Uterus (tissue), 4 donors: ENCODE measurements at places on chromosomes 7 and 10.
A peak's percentile ranks its signal among the peaks of the same experiment; 100 is the strongest.

DNA sequence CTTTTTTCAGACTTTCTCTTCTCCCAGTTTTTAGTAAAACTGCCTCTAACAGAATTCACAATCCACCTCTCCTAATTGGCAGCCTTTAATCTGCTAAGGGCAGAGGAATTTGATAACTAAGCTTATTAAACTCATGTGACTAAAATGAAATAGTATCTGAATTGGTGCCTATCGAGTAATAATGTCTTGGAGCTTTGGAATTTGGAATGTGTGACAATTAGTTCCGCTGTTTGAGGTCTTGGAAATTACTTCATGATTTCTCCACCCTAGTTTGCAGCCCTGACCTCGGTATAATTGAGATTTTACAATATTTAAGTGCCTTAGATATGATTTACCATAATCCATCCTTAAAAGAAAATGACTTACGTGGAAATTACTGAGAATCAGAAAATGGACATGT is 190.4 kb upstream of the NEBL start:
- no peak overlapping the region for H3K4me3 ChIP-seq
- no peaks in the 10 kb centered on the region for H3K4me1 ChIP-seq
- no peak for DNase-seq
- no peaks in the 10 kb centered on the region for H3K27me3 ChIP-seq
- no peak overlapping the region for H3K27ac ChIP-seq

DNA sequence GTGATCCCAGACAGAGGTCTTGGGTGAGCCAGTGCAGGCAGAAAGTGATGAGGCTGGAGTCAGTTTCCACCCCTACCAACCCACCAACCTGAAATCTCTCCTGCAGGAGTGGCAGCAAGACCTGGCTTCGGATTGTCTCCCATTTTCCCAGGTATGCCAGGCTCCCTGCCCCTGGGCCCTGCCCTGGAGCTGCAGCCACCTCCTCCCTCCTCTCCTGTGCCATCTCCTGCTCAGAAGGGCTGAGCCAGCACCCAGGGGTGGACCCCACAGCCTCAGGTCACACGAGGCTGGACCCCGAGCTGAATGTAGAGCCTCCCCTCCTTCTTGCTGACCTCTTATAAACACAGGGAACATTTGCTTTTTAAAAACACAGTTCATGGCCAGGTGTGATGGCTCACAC is 17.0 kb upstream of the LIMK1 start:
- no peak overlapping the region for H3K4me3 ChIP-seq
- no peaks in the 10 kb centered on the region for H3K27me3 ChIP-seq
- no peak overlapping the region for H3K27ac ChIP-seq
- H3K4me1 ChIP-seq = no peaks in the 10 kb centered on the region
- DNase-seq = no peak

DNA sequence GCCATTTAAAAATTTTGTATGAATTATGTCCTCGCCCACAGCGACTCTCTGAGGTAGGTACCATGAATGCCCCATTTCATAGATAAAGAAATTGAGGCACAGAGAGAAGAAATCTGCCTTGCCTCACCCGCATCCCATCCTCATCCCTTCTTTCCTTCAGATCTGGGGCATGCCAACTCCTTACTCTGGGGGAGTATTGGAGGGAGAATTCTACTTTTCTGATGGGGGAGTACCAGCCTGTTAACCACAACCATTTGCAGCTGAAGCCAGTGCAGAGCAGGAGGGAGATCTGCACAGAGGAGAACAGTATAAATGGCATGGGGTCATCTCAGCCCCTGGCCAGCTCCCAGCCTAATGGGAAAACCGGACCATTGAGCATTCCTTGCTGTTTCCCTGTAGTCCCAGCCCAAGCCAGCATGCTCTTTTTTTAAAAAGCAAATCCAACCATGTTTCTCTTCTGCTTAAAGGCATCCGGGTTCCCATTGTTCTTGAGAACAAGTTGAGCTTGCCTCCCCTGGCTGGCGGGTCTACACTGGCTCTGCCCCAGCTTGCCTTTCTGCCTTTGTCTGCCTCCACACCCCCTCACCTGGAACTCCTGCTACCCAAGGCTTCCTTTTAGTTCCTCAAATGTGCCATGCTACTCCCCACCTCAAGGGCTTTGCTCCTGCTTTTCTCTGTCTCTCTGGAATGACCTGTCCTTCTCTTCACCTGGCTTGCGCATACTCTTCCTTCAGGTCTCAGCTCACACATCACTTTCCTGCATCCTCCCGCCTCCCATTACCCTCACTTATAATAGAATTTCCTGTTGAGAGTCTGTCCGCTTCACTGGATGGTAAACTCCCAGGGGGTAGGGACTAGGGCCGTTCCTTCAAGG is 8.8 kb upstream of the ZNF503 start:
- peak; percentile 32 for DNase-seq
- peak overlapping the region; percentile 98 for H3K27ac ChIP-seq
- H3K4me3 ChIP-seq = no peak overlapping the region
- no peaks in the 10 kb centered on the region for H3K27me3 ChIP-seq

DNA sequence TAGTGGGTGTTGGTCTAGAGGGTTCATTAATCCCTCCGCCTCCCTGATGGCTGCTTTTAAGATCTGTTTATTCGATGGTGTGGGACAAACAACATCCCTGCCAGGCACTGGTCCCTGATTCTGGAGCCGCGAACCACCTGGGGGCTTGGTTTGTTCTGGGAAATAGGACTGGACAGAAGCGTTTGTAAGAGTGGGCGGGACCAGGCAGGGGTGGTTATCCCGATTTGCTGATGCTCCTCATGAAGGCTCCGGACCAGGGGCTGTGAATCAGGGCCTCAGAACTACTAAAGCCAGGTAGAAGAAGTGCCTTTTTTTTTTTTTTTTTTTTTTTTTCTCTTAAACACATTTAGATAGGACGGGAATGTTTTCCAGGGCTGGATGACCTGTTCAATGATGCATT is 273.4 kb downstream of the WDR37 start:
- H3K36me3 ChIP-seq = no peaks in the 10 kb centered on the region
- no peak overlapping the region for H3K27ac ChIP-seq
- H3K27me3 ChIP-seq = no peaks in the 10 kb centered on the region
- DNase-seq = no peak
- no peak overlapping the region for H3K4me3 ChIP-seq

- H3K27me3 ChIP-seq = no peaks in the 10 kb centered on the region
- H3K36me3 ChIP-seq = no peaks in the 10 kb centered on the region
- H3K4me1 ChIP-seq = no peaks in the 10 kb centered on the region
These were observed 36.7 kb downstream of the TMEM248 start for GRCh38 chr7:66957595-66958290.

DNA sequence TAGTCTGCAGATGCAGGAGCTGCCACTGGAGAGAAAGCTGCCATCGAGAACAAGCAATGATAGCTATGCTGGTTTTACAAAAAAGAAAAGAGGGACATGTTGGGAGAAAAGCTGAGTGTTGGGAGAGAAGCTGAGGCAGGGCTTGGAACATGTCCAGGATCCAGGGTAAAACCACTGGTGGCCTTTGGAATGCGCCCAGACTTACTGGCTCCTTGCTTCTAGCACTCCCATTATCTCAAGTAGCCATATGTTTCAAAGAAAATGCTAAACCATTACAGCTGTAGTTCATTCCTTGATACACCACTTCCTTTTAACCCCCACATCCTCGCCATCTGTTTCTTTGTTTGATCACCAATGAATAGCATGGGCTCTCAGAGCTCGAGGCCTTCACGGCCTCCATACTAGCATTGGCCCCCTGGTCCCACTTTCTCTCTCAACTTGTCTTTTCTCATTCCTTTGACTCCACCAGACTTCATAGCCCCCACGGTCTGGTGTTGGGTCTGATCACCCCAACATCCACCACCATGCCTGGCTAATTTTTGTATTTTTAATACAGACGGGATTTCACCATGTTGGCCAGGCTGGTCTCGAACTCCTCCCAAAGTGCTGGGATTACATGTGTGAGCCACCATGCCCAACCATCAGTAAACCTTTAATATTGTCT is 23.8 kb upstream of the PLAC9 start:
- H3K27ac ChIP-seq = no peak overlapping the region
- H3K36me3 ChIP-seq = no peaks in the 10 kb centered on the region
- H3K4me3 ChIP-seq = no peak overlapping the region
- peaks cover 5% of the 10 kb centered on the region for H3K4me1 ChIP-seq
- H3K27me3 ChIP-seq = no peaks in the 10 kb centered on the region
- no peak for DNase-seq

GRCh38 chr10:71561003-71561574 is 158.5 kb downstream of the C10orf105 start:
- H3K36me3 ChIP-seq = no peaks in the 10 kb centered on the region
- H3K4me3 ChIP-seq = no peak overlapping the region
- DNase-seq = no peak
- no peak overlapping the region for H3K27ac ChIP-seq
- H3K27me3 ChIP-seq = no peaks in the 10 kb centered on the region

DNA sequence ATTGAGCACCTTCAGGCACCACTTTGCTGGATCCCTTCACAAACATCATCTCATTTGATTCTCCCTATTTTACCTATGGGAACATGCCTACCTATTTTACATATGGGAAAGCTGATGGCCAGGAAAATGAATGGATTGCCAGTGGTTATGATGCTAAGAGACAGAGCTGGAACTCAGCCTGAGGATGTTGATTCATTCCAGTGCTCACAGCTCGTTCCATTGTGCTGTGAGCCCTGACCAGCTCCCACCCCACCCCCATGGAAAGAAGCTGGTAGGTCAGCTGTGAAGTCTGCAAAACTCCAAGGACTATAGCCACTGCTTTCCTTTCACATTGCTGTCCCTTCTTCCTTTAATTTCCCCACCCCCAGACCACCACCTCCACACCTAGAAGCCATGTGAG is 9.6 kb downstream of the UBTD1 start:
- H3K36me3 ChIP-seq = no peaks in the 10 kb centered on the region
- no peaks in the 10 kb centered on the region for H3K4me1 ChIP-seq
- no peak for DNase-seq
- H3K27me3 ChIP-seq = no peaks in the 10 kb centered on the region

DNA sequence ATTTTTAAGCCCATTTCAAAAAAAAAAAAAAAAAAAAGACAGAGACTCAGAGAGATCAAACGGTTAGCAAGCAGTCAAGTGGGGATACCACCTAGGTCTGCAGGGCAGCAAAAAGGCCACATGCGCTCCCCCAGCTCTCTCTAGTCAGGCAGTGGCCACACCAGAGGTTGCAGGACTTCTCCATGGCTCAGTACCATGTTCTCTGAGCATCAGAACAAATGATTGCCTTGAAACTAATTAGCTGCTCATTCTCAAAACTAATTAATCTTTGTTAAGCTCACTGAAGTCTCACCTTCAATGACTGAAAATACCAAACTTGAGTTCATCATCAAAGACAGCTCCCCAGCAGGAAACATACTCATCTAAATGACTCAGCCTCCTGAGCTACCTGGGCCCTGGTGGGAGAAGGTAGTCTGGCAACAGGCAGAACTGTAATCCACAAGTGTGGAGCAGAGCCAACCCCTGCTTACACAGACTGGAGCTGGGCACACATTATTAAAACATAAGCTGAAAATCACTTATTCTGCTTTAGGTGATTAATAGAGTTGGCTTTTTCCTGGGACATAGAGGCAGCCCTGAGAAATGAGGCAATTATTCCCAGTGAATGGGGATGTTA is 319.6 kb downstream of the GRID1 start:
- H3K36me3 ChIP-seq = no peaks in the 10 kb centered on the region
- H3K4me1 ChIP-seq = no peaks in the 10 kb centered on the region
- no peak overlapping the region for H3K27ac ChIP-seq

DNA sequence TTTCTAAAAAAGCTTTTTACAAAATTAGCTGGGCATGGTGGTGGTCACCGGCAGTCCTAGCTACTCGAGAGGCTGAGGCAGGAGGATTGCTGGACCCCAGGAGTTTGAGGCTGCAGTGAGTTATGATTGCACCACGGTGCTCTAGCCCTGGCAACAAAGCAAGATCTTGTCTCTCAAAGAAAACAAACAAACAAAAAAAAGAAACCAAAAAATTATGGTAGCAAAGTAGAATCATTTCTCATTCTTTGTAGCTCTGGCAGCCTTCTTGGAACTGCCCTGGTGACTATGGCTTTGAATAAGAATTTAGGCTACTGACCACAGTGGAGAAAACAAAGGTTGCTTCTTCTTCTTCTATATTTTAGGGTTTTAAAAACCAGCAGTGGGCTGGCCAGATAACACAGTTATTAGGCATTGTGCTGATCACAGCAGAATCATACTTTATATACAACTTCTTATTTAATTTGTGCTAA is 41.9 kb upstream of the PRKAR2B start:
- no peak overlapping the region for H3K4me3 ChIP-seq
- no peaks in the 10 kb centered on the region for H3K36me3 ChIP-seq
- no peaks in the 10 kb centered on the region for H3K4me1 ChIP-seq
- H3K27ac ChIP-seq = no peak overlapping the region

GRCh38 chr10:7892146-7892545 is 73.8 kb downstream of the TAF3 start:
- no peaks in the 10 kb centered on the region for H3K36me3 ChIP-seq
- H3K4me3 ChIP-seq = no peak overlapping the region
- no peak overlapping the region for H3K27ac ChIP-seq

GRCh38 chr7:114865564-114865963 is 56.3 kb upstream of the MDFIC start:
- no peaks in the 10 kb centered on the region for H3K36me3 ChIP-seq
- H3K27ac ChIP-seq = no peak overlapping the region
- DNase-seq = peak; percentile 30
- H3K4me3 ChIP-seq = no peak overlapping the region

DNA sequence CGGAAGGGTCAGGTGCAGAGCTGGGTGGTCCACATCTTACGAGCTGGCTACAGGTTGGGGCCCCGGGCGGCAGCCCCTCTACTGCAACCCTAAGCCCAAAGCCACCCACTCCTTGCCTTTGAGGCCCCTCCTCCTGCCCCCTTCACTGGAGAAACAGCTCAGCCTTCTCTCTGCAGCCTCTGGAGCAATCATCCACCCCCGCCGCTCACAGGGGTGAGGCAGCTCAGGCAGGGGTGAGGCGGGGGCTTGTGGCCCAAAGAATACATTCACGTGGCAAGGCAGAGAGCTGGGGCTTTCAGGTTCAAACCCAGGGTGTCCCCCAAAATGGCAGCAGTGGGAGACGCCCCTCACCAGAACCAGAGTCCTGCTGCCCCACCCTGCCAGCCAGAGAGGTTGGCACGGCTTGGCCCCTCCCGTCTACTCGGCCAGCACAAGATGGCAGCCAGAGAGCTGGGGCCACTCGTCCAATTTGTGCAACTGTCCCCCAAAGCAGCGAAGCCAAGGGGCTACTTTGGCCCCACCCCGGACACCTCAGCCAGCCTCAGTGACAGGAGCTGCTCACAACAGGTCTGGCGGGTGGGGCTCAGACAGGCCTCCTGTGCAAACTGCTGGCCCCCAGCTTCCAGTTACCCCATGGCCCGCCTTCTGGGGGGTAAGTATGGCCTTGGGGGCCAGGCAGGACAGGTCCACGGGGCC is 7.2 kb downstream of the GNB2 start:
- no peak for DNase-seq
- H3K4me3 ChIP-seq = no peak overlapping the region
- H3K27me3 ChIP-seq = no peaks in the 10 kb centered on the region
- H3K27ac ChIP-seq = peak overlapping the region; percentile 56

GRCh38 chr10:98251399-98251798 is 16.6 kb downstream of the LOXL4 start:
- H3K27ac ChIP-seq = no peak overlapping the region
- no peaks in the 10 kb centered on the region for H3K27me3 ChIP-seq
- no peak for DNase-seq
